ENCODE measurements at places on chromosomes 12 and 14.
A peak's percentile ranks its signal among the peaks of the same experiment; 100 is the strongest.

DNA sequence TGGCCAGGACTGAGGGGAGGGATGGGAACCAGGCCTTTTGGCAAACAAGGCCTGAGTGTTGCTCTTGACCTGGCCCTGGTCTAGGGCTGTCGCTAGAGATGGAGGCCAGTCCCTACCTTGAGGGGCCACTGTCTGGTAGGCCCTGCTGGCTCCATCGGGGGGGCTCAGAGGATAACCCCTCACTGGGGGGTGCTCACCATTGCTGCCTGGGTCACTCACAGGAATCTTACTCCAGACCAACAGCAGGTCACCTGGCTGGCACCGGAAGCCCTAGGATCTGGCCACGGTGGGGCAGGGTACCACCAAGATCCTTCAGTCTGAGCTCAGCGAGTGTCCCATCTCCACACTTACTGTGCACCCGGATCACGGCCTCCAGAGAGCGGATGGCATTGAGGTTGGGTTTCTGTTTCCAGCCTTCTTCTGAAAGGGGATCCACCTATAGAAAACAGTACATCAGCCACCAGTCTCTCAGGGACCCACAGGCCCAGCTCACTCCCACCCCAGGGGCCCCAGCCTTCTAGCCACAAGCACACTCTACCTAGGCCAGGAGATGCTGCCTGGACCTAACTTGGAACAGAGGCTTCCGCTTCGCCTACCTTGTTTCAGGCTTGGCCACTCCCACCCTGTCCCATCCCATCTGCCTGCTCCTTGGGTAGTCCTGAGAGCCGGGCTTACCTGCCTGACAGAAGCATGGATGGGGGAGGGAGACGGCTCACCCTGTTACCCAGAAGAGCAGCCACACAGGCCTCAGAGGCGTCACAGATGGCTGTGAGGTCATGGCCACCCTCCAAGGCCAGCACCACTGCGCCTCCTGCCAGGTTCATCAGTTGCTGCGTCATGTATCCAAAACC, 12.2 kb downstream of the SLC48A1 start:
- DNase-seq = no peak

DNA sequence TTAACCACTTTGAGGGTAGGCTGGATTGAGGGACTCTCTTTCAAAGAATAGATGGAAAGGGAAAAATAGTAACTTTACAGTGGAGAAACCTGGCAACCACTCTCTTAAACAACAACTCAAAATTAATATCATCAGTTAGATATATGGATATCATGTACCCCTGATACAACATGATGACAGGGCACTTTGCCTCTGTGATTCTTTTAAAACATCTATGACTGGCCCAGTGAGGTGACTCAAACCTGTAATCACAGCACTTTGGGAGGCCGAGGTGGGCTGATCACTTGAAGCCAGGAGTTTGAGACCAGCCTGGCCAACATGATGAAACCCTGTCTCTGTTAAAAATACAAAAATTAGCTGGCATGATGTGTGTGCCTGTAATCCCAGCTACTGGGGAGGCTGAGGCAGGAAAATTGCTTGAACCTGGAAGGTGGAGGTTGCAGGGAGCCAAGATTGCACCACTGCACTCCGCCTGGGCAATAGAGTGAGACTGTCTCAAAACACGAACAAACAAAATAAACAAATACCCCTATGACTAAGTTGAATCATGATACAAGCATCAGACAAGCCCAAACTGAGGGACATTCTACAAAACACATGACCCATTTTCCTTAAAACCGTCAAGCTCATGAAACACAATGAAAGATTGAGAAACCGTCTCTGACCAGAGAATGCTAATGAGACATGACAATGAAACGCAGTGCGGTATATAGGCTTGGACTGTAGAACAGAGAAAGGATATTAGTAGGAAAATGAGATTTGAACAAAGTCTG, 26.4 kb upstream of the SLC7A8 start:
- no peak for DNase-seq

DNA sequence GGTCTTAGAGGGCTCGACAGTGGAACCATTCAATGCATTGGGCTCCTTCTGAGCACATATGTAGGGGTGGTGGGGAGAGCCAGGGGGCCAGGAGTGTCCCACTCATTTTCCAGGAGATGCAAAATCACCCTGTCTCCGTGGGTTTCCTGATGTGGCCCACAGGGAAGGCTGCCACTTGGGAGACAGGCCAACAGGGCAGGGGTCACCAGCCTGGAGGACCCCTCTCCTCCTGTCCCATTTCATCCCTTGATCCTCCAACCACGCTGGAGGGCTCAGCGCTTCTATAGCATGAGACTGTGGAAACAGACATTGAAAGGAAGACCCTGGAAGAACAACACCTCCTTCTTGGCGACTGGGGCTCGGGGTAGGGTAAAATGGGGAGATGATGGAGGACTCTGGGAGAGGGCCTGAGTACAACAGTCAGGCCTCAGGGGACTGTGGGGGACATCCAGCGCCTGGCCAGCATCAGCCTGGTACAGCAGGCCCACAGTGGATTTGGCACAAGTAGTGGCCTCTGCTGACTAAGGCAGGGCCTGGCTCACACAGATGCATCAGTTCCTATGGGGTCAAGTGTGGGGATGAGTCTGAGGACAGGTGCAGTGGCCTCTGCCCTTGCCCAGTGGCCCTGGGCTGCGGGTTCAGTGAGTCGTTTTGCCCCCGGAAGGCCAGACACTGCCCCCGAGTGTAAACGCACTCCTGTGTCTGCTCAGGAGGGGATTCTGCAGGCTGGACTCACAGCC, 68.0 kb downstream of the PRIMA1 start:
- no peak for DNase-seq

DNA sequence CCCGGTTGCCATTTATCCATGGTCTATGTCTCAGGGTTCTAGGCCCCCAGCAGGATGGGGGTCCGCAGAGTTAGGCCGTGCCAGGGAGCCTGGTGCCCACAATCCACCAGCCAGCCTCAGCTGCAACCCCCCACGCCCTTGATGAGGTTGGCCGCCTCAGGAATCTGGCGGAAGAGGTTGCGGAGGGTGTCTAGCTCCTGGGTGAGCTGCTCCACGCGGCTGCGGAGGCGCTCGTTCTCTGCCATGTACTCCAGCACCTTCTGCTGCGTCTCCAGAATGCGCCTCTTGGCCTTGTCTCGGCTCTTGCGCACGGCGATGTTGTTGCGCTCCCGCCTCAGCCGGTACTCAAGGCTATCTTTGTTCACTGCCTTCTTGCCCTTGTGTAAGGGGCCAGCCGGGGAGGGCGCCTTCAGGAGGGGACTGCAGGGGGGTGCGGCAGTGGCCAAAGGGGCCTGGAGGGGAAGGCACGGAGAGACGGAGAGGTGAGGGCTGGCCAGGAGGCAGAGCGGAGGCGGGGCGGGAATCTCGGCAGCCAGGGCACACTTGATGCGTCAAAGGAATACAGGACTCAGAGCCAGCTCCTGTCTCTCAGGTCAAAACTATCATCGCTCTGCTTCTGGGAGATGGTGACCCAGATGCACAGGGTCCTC, 1.6 kb downstream of the CEBPE start:
- no peak for DNase-seq

GRCh38 chr14:94713115-94713514, 56.8 kb downstream of the GSC start:
- DNase-seq = no peak

DNA sequence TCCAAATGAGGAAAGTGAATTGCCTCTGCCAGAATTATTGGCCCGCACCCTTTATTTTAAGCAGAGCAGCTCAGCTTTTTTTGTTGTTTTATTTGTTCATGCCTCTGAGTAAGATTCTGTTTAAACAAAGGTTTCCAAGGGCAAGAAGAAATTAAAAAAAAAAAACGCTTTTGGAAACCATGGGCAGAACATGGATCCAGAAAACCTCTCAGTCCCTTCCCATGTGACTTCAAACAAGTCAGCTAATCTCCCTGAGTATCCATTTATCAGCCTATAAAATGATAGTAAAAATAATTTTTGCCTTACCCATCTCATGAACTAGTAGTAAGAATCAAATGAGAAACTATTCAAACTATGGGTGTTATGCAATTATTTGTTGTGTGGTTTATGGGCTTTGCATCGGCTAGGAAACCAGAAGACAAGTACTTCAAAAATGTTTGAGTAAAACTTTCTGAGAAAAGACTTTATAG, 27.6 kb downstream of the KITLG start:
- DNase-seq = no peak

DNA sequence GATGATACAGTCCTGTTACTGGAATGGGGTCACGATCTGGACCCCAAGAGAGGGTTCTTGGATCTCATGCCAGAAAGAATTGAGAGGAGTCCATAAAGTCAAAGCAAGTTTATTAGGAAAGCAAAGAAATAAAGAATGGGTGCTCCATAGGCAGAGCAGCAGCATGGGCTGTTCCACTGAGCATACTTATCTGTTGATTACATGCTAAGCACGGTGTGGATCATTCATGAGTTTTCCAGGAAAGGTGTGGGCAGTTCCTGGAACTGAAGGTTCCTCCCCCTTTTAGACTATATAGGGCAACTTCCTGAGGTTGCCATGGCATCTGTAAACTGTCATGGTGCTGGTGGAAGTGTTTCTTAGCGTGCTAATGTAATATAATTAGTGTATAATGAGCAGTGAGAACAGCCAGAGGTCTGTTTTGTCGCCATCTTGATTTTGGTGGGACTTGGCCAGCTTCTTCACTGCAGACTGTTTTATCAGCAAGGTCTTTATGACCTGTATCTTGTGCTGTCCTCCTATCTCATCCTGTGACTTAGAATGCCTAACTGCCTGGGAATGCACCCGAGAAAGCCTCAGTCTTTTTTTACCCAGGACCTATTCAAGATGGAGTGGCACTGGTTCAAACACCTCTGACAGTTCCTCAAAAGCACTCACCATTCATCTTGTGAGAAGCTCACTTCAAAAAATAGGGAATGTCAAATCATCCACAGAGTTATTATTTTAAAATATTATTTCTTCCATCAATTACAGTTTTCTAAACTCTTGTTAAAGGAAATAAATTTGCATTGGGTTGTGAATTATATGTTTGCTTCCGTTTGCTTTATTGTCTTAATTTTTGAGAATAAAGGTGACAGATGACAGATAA, 1358.8 kb upstream of the TMEM132C start:
- DNase-seq = no peak

- DNase-seq = no peak
Measured at GRCh38 chr12:42627151-42627550, 37.6 kb upstream of the PRICKLE1 start.

DNA sequence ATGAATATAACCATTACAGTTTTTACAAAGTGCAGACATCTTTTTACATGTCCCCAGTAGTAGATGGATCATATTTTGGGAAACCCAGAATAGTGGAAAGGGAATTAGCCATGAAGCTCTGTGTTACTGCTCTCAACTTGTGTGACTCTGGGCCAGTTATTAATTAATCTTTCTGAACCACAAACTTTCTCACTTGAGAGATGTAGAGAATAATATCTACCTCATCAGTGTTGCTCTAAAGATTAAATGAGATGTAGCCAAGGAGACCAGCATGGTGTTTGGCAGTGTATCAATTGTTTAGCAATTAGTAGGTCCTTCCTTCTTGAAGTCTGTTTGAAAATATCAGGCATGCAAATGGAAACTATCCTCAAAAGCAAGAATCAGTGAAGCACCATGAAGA, 169.2 kb downstream of the TMTC2 start:
- no peak for DNase-seq

DNA sequence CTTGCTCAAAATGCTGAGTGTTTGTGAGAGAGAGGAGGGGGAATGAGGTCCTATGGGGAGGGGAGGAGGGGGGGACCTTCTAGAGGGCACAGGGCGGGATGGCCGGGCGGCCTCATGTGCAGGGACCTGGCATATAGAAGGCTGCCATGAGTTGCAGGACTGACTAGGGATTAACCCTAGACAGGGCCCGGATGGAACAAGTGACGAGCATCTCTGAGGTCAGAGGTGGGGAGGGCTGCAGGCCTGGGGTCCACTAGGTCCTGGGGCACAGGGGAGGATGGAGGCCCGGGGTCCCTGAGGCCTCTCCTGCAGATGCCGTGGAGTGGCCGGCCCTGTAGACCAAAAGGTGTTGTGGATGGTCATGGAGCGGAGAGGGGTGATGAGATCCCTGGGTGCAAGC, 104.0 kb upstream of the EIF5 start:
- no peak for DNase-seq

DNA sequence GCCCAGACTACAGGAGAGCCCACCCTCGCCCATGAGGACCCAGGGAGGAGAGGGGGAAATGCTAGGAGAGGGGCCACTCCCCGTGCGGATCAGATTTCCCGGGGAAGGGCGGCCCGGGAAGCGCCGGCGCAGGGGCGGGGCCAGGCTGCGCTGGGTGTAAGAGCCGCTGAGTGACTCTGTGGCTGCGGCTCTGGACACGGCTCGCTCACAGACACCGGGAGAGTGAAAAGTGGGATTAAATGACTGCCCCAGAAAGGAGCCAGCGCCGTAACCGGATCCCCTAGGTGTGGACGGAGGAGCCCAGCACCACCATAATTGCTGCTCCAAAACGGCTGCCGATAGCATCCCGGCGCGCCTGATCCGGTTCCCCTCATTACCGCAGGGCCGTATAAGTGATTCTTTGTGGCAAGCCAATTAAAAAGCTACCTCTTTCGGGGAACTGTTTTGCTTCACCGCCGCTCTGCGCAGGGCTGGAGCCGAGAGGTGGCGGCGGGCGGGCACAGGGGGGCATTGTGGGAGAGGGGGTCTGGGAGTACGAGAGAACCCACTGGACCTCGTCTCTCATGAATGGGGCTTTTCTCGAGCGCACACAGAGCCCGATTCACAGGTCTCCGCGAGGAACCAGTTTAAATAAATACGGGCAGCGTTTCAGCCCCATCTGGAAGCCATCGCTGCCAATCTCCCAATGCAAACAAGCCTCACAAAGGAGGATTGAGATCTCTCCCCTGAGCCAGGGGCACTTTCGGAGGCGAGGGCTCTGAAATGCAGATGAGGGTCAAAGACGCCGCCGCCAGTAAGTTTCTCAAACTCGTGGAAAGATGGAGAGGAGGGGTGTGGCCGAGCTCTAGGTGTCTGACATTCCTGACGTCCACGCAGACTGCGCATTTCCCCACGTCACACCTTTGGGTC, 2.5 kb downstream of the COL2A1 start:
- peak; percentile 69 for DNase-seq

DNA sequence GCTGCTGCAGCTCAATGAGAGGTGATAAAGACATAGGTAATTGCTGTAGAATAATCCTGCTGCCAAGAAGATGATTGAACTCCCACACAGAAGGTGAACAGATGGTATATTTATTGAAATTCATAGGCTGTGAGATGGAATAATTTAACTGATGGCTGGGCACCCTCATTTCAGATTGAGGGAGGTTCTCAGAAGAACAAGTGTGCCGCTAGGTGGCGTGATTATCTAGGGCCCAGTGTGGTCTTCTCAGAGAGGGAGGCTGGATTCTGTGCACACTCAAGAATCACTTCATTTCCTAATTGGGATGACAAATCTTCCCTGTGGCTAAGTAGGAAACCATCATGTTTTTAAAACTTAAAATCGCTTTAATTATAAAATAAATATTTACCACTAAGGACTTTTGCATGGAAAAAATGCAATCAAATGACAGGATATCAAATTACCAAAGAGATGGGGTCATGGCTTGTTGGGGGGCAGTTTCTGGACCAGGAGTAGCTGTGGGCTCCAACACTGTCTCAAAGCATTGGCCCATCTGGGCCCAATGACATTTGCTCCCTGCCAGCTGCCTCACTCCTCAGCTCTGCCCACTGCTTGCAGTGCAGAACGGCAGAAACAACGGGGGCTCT, 132.3 kb downstream of the SNAPC1 start:
- DNase-seq = peak; percentile 60
